ENCODE measurements at places on chromosomes 4 and X. TPM values are rescaled to one million over a fixed set of nuclear protein-coding genes. Genes with fewer than 3 reads are reported as not detected.

DNA sequence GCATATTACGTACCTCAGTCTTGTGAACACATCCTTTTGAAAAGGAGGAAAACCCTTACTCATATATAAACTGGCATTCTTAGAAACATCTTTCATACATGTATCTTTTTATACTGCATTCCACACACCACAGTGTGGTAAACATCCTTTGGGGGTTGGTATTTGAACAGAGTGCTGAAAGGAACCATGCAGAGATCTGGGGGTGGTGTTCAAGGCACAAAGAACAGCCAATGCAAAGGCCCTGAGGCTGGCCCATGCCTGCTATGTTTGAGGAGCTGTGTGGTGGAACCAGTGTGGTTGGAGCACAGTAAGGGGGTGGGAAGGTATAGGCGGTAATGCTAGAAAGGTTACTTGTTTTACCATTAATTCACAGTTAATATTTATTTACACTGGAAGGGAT, 2.0 kb downstream of the ELK1 start:
- H3K36me3 ChIP-seq: peaks cover 14% of the 10 kb centered on the region
- no peak overlapping the region for H3K27ac ChIP-seq
- H3K4me3 ChIP-seq: peak overlapping the region; percentile 91
- DNase-seq: no peak
- H3K27me3 ChIP-seq: no peaks in the 10 kb centered on the region
- H3K4me1 ChIP-seq: peaks cover 46% of the 10 kb centered on the region

DNA sequence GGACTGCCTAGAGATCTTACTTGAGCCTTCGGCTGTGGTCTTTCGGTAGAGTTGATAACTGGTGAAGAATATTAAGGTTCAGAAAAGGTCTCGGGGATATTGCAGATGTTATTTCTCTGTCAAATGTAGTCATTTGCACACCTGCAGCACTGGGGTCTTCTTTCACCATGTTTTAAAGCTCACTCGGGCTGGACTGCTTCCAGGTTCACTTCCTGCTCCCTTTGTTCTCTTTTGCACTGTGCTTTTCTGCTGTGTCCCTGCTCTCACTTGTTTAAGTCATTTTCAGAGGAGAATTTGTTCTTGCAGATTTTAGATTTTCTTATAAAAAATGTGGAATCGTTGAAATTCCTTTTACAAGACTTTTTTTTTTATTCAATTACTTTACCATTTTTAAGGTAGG, 68.5 kb downstream of the BMPR1B start:
- no peak for DNase-seq
- no peaks in the 10 kb centered on the region for H3K27me3 ChIP-seq
- peaks cover 21% of the 10 kb centered on the region for H3K4me1 ChIP-seq

GRCh38 chr4:83660578-83660977, 124.7 kb downstream of the GPAT3 start:
- H3K4me3 ChIP-seq: no peak overlapping the region
- peaks cover 10% of the 10 kb centered on the region for H3K4me1 ChIP-seq
- no peaks in the 10 kb centered on the region for H3K27me3 ChIP-seq
- no peaks in the 10 kb centered on the region for H3K36me3 ChIP-seq

DNA sequence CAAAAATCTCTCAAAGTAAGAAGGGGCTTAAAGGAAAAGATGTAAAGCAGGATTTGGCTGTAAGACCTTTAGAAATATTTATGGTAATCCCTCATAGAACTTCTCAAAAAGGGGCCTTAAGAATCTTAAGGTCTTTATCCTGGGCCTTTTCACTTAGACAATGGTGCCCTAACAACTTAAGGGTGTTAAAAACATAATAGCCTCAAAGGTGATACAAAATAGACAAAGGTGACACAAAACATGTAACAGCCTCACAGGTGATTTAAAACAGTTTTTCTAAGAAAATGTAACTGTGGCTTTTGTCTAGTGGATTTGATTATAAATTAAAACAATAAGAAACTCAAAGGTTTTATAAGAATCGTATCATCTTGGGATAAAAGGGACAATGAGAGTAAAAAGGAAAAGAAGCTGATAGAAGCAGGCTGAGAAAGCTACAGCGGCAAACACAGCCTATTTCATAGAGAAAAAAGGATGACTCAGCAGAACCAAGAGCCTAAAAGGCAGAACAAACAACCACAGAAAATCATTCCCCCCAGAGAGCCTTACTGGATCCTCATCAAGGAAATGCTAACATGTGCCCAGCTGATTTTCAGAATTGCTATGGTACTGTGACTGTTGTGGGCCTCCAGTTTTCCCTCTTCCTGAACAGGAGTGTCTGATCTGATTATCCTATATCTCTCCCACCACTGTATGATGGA, 164.3 kb downstream of the STPG2 start:
- no peaks in the 10 kb centered on the region for H3K36me3 ChIP-seq
- no peak for DNase-seq
- H3K27me3 ChIP-seq: no peaks in the 10 kb centered on the region
- peaks cover 8% of the 10 kb centered on the region for H3K4me1 ChIP-seq
- no peak overlapping the region for H3K27ac ChIP-seq

- H3K36me3 ChIP-seq: no peaks in the 10 kb centered on the region
- H3K4me1 ChIP-seq: peaks cover 58% of the 10 kb centered on the region
- DNase-seq: no peak
These were observed 237.8 kb upstream of the JADE1 start for GRCh38 chr4:128571747-128572146.

DNA sequence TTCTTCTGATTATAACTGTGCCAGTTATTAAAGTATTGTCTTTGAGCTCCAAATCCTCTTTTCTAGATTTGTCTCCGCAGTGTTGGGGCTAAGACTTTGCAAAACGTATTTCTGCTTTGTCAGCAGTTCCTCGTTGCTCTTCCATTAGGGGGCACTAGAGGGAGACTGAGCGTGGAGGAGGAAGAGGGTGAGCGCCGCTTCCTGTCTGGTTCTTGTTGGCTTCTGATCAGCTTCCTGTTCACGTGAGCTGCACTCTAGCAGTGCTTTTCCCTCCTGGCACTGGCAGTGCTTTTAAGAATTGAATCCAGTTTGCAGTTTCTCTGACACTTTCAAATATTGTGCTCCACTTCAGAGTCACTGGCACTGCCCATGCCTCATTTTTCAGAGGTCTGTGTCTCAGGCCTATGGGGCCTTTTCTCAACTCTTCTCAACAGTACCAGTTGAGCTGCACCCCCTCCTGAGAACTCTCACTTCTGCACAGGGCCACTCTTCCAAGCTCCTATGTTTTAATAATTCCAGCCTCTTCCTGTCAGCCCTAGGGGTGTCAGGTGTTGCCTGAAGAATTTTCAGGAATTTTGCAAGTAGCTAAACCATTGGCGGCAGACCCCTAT, 54.4 kb upstream of the LCORL start:
- H3K36me3 ChIP-seq: no peaks in the 10 kb centered on the region
- H3K4me3 ChIP-seq: no peak overlapping the region
- no peak overlapping the region for H3K27ac ChIP-seq
- peaks cover 2% of the 10 kb centered on the region for H3K27me3 ChIP-seq

TMEM184C gene
- total RNA-seq: 36.6 TPM

NUDT10 gene
- 18.3 TPM for total RNA-seq

CXCL6 gene
- total RNA-seq: not detected
